Astrocyte (in vitro differentiated cells and primary cell): ENCODE measurements at places on chromosomes 5 and 9. TPM values are rescaled to one million over a fixed set of nuclear protein-coding genes. Genes with fewer than 3 reads are reported as not detected.

The OR1B1 gene
- not detected in 2 replicates for total RNA-seq

The PCDHGA4 gene
- 0.48 and 0.50 TPM in 2 replicates for total RNA-seq

The ZNF169 gene
- total RNA-seq: 3.7 and 4.1 TPM in 2 replicates

The IL4 gene
- total RNA-seq: not detected in 2 replicates

DNA sequence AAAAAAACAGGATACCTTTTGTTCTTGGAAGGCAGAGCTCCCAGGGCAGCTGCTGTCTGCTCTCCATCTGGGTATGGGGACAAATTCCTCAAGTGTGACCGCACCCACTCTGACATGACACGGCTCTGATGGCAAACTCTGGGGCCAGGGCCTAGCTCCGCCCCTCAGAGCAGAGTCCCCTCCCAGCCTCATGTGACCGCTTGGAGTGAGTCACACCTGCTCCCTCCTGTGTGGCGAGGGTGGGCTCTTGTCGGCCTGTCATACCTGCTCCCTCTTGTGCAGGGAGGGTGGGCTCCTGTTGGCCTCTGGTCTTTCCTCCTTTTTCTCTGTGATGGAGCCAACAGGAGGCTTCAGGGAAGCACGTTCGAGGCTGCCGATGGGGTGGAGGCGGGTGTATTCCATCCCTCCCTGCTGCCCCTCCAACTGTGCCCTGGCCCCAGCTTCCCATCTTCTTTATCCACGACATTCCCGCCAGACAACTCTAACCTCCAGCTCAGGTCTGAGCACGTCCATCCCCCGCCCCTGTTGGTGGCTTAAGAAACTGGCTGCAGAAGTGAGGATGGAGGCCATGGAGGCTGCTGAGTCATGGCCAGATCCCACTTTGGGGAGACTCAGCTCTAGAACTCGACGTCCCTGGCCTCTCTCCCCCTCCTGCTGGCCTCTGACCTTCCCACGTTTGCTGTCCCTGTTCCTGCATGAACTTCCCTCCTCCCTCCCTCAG, 65.3 kb downstream of the OLFM1 start:
- no peak for DNase-seq
- H3K27ac ChIP-seq: no peak overlapping the region
- H3K4me1 ChIP-seq: no peaks in the 10 kb centered on the region
- no peak overlapping the region for H3K4me3 ChIP-seq

DNA sequence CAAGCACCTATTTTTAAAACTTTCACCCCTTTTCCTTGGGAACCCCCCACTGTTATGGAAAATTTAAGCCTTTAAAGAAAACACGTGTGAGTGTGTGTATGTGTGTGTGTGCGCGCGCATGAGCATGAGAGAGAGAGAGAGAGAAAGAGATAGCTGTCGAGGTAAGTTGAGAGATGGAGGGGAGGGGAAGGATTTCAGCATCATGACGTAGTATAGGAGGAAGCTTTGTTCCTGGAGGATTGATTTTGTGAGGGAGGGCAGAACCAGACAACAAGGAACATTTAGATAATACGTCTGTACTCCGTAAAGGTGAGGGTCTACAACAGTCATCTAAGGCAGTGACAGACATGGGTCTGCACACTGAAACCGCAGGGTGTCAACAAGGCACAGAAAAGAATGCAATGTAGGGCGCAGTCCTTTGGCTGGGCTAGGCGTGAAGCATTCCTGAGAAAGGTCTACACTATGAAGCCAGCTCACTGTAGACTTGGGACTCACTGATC, 227.7 kb downstream of the SMARCA2 start:
- H3K36me3 ChIP-seq: no peaks in the 10 kb centered on the region
- peak; percentile 22 for DNase-seq
- peaks cover 19% of the 10 kb centered on the region for H3K4me1 ChIP-seq
- peak overlapping the region; percentile 67 for H3K4me3 ChIP-seq
- H3K27ac ChIP-seq: no peak overlapping the region

- H3K4me3 ChIP-seq: no peak overlapping the region
- H3K4me1 ChIP-seq: no peaks in the 10 kb centered on the region
- no peaks in the 10 kb centered on the region for H3K27me3 ChIP-seq
These were observed 112.4 kb downstream of the ANXA2R start for GRCh38 chr5:42927730-42928129.

GRCh38 chr5:68187268-68188055, 28.1 kb upstream of the PIK3R1 start:
- H3K4me3 ChIP-seq: peak overlapping the region; percentile 49
- no peaks in the 10 kb centered on the region for H3K36me3 ChIP-seq

DNA sequence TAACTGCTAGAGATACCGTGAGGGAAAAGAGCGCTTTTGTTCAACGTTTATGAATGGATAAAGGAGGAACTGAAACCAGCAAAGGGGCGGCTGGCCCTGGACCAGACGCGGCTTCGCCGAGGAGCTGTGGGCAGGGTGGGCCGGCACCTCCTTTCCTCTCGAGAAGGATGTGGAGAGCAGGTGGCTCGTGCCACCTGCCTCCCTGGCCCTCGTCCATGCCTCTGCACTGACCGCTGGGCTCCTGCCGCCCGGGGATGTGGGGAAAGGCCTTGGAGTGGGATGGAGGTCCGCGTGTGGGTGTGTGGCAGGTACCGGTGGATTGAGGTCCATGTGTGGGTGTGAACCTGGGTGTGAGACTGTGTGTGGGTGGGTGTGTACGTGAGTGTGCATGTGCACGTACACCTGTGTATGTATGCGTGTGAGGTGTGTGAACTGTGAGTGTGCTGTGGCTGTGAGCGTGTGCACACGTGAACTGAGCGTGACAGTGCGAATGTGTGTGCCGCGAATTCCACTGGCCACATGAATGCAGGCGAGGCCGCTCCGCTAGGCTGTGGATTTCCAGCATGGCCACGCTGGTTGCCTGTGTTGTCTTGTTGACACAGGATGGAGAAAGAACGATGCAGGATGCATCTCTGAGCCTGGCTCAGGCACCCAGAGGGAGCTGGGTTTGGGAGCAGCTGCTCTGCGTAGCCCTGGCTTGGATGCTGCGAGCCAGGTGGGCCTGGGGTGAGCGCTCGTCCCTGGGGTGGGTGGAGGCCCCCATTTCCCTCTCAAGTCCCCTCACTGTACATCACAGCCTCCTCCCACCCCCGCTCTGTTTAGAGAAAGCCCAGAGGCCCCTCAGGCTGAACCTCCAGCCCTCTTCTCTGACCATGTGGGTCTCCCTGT, 4.4 kb upstream of the CEP72 start:
- H3K27ac ChIP-seq: no peak overlapping the region
- no peaks in the 10 kb centered on the region for H3K36me3 ChIP-seq
- peaks cover 5% of the 10 kb centered on the region for H3K27me3 ChIP-seq
- H3K4me3 ChIP-seq: no peak overlapping the region

DNA sequence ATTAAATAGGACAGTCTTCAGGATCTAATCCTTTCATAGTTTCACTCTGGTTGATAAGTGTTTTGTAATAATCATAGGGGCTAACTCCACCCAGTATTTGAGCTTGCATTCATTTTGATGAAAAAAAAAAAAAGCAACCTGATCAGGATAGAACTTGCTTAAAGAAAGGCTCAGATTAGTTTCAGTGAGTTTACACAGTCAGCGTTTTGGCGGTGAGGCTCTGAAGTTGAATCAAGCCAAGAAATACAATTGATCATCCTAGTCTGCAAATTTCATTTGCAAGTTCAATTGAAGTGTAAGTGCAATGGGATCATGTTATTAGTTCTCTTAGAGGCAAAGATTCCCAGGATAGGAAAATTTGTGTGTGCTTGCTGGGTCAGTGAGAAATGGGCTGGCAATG, 159.7 kb upstream of the ELL2 start:
- no peaks in the 10 kb centered on the region for H3K4me1 ChIP-seq
- no peak overlapping the region for H3K4me3 ChIP-seq
- no peak overlapping the region for H3K27ac ChIP-seq
- H3K36me3 ChIP-seq: no peaks in the 10 kb centered on the region
- no peak for DNase-seq
